BJ (cell line): ENCODE measurements at places on chromosomes 12 and 14. TPM values are rescaled to one million over a fixed set of nuclear protein-coding genes. Genes with fewer than 3 reads are reported as not detected.

The CPM gene
- polyA plus RNA-seq: 5.8 and 8.6 TPM in 2 replicates

GRCh38 chr12:29314416-29314815 is 66.6 kb downstream of the ERGIC2 start:
- DNase-seq: no peak

GRCh38 chr14:57038689-57039088 is 228.4 kb upstream of the OTX2 start:
- no peak for DNase-seq

DNA sequence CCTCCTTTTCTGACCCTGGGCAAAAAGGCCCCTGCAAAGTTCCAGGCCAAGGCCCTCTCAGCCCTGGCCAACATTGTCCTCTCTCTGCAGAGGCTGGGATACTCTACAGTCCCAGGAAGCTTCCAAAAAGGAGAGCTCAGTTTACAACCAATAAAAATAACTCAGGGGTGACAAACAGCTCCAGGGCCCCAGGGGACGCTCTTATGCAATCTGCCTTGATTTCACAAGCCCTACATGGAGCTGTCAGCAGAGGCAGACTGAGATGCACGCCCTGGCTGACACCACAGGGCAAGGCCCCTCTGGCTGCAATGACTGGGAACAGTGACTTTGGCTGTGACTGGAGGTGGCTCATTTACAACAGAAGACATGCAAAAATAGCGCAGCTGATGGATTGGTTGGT is 129.0 kb upstream of the MED13L start:
- DNase-seq: peak; percentile 91

The CPNE6 gene
- polyA plus RNA-seq: not detected in 2 replicates

- DNase-seq: no peak
These were observed 2.1 kb downstream of the PRPH start for GRCh38 chr12:49296836-49297694.

DNA sequence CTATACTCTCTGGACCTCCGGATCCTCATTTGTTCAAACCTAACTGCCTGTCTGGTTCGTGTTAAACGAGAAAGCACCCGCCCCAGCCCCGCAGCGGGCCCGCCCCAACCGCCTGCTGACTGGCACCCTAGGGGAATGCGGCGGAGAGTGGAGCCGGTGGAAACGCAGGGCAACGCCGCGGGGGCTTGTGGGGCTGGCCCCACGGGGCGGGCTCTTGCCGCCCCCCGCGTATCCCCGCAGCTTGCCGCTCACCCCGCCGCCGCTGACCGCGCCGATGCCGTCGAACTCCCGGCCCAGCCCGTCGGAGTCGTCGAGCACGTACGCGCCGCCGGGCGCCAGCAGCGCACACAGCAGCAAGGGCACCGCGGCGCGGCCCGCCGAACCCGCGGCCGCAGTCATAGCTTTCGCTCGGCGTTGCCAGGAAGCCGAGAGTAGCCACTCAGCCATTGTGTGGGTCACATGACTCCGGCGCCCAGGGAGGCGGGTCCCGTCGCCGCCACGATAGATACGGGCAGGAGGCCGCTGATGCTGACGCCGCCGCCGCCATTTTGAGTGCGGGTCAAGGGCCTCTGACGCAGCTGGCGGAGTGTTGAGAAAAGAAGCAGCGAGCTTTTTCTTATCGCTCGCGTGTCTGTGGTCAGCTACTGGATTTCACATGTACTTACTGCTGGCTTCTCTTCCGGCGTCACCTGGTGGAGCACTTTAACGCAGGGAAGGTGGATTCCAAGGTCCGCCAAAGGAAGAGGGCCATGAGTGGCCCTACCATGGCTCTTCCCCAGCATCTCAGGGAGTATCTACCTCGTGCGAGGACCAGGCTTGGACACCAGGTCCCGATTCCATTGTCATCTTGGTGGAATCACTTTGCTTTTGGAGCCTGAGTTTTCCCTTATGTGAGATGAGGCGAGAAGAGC is at the start of gene GALC:
Gene GALC (minus strand): TSS at position 465 of the 911 bp plus-strand sequence. CDS start 18 bp downstream, at position 447.
- peak; percentile 32 for DNase-seq

DNA sequence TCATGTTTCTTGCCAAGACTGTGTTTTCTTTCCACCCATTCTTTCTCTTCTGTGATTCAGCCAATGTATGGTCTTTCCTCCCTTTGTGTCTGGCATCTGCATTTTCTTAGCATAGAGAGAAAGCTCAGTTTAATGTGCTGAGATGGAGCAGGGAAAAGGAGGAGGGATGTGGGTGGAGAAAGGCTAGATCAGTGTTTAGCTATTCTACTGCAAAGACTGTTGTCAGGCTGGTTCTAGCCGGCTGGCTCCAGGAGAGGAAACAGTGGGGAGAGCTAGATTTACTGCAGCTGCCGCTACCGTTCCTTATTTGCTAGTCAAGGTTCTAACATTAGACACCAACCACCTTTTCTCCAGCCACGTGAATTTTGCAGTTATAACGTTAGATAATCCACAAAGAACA is 5.2 kb upstream of the RIMKLB start:
- DNase-seq: no peak

DNA sequence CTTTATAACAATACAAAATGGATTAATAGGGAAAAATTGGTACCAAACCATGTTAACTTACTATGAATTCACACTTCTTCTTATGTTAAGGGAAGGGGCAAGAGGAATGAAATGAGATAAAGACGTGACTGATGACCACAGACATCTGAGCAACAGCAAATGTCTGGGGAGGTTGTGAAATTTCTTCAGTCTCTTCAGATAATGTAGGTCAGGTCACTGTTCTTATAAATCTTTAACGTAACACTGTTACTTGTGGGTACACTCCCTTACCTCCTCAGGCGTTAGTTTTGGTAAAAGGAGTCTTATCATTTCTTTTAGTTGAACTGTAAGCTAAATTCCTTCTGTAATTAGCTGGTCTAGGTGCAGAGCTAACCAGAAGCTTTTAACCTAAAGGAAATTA is 405.0 kb upstream of the LRFN5 start:
- DNase-seq: no peak

- no peak for DNase-seq
These were observed 135.0 kb upstream of the HIF1A start for GRCh38 chr14:61560323-61560722.

The ANO2 gene
- polyA plus RNA-seq: 0.05 and 0.10 TPM in 2 replicates

The CD4 gene
- 0.33 and 0.42 TPM in 2 replicates for polyA plus RNA-seq

The HEBP1 gene
- polyA plus RNA-seq: 40.6 and 41.9 TPM in 2 replicates

GRCh38 chr12:64781280-64782190 is 22.3 kb upstream of the GNS start:
- no peak for DNase-seq

DNA sequence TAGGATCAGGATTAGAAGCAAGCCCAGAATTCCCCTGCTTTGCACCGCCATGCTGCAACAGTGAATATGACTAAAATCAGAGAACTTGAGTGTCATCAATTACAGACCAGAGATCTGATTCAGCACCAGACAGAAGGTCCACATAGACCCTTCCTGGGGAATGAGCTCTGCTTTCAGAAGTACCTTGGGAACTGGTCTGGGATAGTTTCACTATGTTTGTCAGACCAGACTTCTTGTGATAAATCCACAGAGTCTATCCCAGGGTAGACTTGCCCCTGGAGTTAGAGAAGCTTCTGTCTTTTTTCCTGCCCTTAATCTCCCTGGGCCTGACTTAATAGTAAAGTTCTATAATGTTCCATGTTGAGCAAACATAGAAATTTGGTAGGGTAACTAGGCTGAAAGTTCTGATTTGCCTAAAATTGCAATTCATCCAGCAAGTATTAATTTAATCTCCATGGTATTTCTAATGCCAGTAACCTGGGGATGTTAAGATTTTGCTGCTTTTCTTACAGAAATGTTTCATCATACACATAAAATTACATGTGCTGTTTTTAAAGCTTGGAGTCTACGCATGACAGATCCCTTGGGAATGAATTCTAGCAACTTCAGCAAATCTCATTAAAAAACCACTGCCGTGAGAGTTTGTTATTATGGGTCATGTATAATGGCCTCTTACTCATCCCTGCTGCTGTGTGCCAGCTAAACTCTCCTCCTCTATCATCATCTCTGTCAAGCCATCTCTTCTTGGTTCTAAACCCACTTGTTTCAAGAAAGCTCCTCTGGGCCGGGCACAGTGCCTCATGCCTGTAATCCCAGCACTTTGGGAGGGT is 61.3 kb upstream of the METAP2 start:
- DNase-seq: peak; percentile 99

DNA sequence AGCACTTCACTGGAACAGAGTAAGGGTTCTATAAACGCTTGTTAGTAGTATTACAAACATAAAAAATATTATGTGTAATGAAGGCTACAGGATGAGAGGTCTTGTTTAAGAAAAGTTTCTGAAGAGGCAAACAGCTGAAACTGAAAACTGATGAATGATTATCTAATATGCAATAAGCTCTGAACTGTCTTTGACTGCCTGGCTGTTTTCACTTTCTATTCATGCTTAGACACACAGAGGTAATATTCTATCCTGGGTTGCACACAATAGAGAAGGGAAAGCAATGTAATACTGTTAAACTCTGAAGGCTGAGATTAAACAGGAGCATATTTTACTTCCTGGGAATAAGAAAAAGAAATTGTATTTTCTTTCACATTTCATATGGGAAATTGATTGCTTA is 251.3 kb downstream of the ALX1 start:
- DNase-seq: no peak

The MYF6 gene
- 0.06 TPM in 1 of 2 replicates, not detected in the other for polyA plus RNA-seq

The TAC3 gene
- polyA plus RNA-seq: not detected in 2 replicates

- no peak for DNase-seq
These were observed 338.6 kb downstream of the SYT1 start for GRCh38 chr12:79203058-79203647.

The DEGS2 gene
- polyA plus RNA-seq: not detected in 2 replicates

The SCNN1A gene
- 0.18 and 0.36 TPM in 2 replicates for polyA plus RNA-seq

DNA sequence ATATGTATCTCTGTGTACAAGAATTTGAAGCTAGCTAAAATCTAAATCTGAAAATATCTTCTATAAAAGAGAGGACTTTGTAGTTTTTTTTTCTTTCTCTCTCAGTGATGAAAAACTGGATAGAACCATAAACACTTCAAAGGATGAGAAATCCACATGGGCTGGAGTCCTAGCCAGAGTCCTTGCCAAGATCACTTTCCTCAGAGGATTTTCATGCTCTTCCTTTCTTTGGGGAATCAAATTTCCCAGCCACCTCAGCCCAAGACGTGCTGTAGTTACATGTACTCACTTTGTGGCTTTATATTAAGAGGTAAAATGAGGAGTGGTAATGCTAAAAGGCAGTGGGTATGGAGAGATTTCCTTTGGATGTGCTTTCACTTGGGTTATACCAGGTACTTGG is 110.3 kb downstream of the SLC38A1 start:
- DNase-seq: no peak

- DNase-seq: no peak
These were observed 171.2 kb upstream of the CDKN3 start for GRCh38 chr14:54225457-54226060.

- DNase-seq: no peak
These were observed 1.9 kb downstream of the DUSP16 start for GRCh38 chr12:12560587-12561370.

- DNase-seq: no peak
These were observed at the start of gene KCNK13 for GRCh38 chr14:90061685-90062126. TSS of gene KCNK13 (plus strand) at chr14:90061994. CDS start at chr14:90062206, 212 bp downstream.

DNA sequence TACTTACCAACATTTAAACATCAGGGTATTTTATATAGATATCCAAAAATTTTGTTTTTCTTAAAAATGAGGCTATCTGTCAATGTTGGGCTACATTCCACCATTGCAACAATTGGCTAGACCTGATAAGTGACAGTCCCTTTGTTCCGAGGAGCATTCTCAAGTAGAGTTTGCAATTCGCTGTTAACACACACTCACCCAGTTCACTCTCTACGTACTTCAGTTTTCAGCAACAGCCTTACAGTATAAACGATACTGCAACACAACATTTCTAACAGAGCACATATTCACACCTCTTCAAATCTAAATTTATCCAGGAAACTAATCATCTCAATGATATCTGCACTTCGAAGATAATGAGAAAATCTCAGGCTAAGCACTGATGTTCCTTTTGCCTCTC is 393.5 kb downstream of the NAV3 start:
- no peak for DNase-seq

The RAD9B gene
- 0.33 and 0.69 TPM in 2 replicates for polyA plus RNA-seq

The SMIM41 gene
- polyA plus RNA-seq: 0.05 TPM in 1 of 2 replicates, not detected in the other

The CRIP1 gene
- polyA plus RNA-seq: 0.90 and 1.4 TPM in 2 replicates

DNA sequence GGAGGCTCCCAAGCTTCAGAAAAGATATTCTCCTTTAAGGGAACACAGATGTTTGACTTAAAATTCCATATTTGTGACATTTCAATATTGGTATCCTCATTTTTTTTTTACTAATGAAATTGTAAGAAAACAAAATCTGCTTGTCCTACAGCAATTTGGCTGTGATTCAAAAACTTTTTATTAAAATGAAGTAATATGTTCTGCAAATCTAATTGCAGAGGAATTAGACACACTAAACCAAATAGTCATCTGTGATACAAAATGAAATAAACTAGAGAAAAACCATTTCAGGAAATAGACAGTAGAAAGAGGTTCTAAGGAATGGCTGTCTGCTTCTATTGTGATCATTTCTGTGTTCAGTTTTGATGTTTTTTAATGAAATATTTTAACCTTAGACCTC is 50.1 kb upstream of the HIF1A start:
- DNase-seq: no peak

- DNase-seq: no peak
These were observed at the start of gene SRGAP1 for GRCh38 chr12:63844391-63845341. TSS of gene SRGAP1 (plus strand) at chr12:63844700. CDS start at chr12:63844817, 117 bp downstream.

The ESR2 gene
- polyA plus RNA-seq: not detected in 2 replicates

- DNase-seq: no peak
These were observed 100.9 kb upstream of the CCDC91 start for GRCh38 chr12:28089338-28089737.

DNA sequence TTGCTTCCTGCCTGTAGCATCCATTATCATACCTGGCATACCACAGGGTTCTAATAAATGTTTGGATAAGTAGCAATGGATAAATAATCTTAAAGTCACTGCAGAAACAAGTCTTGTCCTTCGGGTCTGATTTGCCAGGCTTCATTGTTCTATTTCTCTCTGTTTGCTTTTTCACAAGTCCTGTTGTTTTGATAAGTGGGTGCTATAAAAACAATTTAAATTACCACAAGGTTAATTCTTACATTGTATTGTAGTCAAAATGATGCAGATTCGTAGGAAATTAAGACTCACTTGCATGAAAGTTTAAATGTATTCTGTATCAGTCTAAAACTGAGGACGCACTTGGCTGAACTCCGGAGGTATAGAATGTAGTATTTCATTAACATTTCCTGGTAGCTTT is 429.9 kb downstream of the NELL2 start:
- no peak for DNase-seq

The IL31 gene
- polyA plus RNA-seq: not detected in 2 replicates

- DNase-seq: no peak
These were observed 100.6 kb downstream of the LGMN start for GRCh38 chr14:92647797-92648279.

The CCDC198 gene
- not detected in 2 replicates for polyA plus RNA-seq

- DNase-seq: no peak
These were observed 59.0 kb upstream of the CAPRIN2 start for GRCh38 chr12:30813525-30814294.

- DNase-seq: no peak
These were observed 65.6 kb downstream of the NCOR2 start for GRCh38 chr12:124501827-124502226.

The CLEC4E gene
- polyA plus RNA-seq: not detected in 2 replicates

DNA sequence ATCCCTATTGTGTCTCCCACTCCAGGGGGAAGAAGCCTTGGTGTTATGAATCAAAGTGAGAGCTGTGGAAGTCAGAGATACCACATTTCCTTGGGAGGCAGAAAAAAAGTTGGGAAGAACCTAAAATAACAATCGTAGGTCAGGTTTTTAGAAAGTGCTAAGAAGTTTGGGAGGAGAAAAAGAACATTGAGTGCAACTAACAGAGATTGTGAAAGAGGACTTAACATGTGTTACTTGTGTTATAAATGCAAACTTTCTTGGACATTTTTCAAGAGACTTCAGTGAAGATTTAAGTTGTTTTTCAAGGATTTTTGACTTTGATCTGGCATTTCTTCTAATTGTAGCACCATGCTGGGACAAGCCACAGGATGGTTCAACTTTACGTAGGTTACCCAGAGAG is 7.8 kb upstream of the ERP27 start:
- no peak for DNase-seq

The DCP1B gene
- 25.8 and 29.1 TPM in 2 replicates for polyA plus RNA-seq
